ENCODE measurements at places on chromosomes 3 and 15.

- DNase-seq, result no peak
Observed at GRCh38 chr15:58521293-58521991, 89.7 kb downstream of the LIPC start.

- peak; percentile 51 for DNase-seq
Observed at GRCh38 chr3:25663869-25664811, 567 bp downstream of the TOP2B start.

DNA sequence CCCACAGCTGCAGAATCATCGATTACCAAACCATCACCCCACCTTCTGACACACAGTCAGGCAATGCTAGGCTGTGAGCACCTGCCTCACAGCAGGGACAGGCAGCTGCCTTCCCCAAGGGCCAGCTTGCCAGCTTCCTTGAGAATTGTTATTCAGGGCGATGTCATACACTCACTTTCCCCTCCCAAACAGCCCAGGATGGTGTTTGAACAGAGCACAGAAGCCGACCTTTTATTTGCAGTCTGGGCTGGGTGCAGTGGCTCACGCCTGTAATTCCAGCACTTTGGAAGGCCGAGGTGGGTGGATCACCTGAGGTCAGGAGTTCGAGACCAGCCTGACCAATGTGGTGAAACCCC, 84.5 kb upstream of the HERC1 start:
- DNase-seq, result no peak

- DNase-seq, result no peak
Observed at GRCh38 chr3:151925876-151926275, 52.4 kb downstream of the SUCNR1 start.

GRCh38 chr3:29026959-29027358, 253.9 kb upstream of the RBMS3 start:
- no peak for DNase-seq

- DNase-seq, result no peak
Observed at GRCh38 chr3:152149832-152150231, 118.9 kb upstream of the MBNL1 start.

DNA sequence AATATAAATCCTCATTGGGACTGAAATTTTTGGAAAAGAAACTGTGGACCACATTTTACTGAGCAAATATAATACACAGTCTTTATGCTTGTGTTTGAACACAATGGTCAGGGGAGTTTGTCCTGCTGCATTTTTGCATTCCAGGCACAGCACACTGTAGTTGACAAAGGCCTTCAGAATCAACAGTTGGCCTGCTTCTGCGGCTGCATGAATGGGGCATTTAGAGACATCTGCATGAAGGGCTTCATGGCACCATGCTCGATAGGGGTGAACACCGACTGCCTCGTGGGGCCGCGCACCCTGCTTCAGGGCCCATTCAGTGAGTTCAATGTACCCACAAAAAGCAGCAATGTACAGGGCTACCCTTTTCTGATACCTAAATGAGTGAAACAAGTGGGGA, 15.4 kb upstream of the COMMD2 start:
- DNase-seq, result no peak

DNA sequence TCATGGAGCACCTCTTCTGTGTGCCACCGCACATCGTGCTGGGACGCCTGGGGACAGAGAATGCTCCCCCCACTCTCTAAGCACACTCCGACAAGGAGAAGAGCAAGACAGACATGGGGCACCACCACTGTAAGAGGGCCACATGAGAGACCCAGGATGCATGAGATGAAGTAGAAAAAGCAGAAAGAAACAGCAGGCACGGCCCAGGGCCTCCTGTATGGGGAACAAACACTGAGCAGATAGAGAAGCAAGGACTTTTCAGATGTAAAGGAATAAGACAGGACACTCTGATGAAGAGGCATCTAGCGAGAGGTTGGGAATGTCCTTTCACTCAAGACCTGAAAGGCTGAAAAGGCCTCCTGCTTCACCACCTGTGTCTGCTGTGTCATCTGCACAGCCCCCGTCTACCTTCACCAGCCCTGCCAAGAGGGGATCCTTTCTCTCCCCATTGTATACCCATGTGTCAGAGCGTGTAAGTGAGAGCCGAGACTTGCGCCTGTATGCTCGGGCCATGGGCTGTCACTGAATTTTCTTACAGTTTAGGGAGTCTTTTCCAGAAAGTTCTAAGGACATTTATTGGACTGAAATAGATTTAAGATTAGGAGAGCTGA, 125.6 kb downstream of the LRRK1 start:
- DNase-seq, result no peak

GRCh38 chr3:112492124-112492523, 7.1 kb downstream of the BTLA start:
- no peak for DNase-seq

DNA sequence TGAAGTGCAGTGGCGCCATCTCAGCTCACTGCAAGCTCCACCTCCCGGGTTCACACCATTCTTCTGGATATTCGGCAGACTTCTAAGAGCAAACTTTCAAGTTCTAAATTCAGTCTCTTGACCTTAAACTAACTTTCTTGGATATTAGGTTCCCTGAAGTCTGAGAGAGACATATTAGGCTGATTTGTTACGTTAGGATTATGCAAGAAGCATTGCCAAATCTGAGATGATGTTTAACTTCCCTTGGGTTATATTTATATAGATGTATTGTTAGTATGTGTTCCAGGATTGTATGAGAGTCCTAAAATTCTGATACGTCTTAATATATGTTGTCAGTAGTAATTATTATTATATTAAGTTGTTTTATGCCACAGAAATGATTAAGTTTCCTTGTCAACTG, 80.1 kb downstream of the SLC6A1 start:
- no peak for DNase-seq

- DNase-seq, result no peak
Observed at GRCh38 chr3:11591391-11592282, 52.1 kb downstream of the VGLL4 start.

DNA sequence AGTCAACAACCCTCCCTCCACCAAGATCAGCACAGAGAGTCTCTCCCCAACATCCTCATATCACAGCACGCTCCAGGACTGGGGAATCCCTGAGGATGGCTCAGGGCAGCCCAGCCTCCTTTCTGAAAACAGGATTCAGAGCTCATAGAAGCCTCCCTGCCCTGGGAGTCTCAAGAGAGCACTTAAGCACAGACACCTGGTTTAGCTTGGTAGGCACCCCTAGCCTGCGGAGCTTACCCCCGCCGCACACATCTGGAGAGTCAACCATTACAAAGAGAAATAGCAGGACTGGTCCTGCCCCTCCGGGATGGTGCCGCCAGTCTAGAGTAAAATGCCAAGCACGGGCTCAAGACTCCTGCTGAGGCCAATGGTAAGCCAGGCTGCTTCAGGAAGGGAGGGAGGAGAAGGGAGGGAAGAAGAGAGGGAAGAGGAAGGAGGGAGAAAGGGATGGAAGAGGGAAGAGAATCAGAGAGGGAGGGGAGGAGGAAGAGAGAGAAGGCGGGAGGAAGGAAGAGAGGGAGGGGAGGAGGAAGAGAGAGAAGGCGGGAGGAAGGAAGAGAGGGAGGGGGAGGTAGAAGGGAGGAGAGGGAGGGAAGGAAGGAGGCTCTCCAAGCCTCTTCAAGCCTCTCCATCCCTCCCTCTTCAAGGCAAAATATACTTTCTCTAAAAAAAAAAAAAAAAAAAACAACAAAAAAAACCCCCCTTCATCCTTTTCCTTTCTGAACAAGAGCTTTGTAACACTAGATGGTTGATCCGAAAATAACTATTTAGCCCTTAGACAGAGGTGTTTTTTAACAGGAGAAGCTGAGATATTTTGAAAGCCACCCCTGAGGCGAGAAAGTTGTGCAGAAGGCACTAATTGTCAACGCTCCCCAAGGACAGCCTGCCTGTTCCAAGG, 278.6 kb upstream of the TLE3 start:
- no peak for DNase-seq

DNA sequence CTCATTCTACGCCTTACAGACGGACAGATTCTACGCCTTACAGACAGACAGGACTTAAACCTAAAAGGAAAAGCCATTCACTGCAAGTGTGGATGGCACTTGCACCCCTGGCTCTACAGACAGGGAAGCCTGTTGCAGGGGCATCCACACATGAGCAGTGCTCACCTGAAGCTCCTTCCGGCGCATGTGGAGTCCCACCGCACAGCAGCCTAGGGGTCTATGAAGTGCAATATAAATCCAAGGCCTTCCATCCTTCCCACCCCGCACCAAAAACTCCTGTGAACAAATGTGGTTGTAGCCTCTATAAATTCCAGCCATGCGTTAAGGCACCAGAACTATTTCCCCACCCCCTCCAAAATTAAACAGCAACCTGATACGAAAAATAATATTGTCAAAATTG, 121.3 kb downstream of the LRIG1 start:
- DNase-seq, result no peak

DNA sequence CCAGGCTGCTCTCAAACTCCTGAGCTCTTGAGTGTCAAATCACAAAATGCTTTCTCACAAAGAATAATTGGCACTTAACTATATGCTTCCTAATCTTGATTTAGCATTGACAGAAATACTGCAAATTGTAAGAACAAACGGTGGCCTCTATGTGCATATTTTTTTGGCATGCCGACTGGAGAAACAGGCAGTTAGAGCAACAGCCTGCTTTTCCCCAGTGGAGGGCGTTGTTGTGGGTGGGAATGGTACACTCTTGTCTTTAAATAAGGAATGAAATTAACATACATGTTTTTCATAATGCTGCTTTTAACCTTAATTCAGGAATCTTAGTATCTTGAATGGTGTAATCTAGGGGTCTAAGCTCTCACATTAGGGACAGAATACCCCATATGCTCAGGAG, 31.1 kb upstream of the SV2B start:
- no peak for DNase-seq

DNA sequence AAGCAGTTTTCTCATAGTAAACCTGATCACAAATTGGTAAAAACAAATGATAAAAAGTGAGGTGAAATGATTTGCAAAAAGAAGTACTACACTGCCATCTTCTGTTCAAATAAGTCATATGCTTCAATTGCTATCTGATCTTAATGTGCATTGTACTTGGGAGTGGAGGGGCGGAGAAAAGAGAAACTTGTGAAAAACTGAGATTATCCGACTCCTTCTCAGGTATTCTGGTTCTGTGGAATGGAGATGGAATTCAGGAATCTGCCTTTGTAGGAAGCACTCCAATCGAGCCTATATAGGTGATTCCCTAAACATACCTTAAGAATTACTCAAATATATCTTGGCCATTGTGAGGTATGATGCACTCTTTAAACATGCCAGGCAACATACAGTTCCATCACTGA, 180.6 kb downstream of the CHL1 start:
- no peak for DNase-seq

- no peak for DNase-seq
Observed at GRCh38 chr15:53565721-53566120, 193.7 kb downstream of the WDR72 start.
